ENCODE measurements at places on chromosomes 7 and 10.

DNA sequence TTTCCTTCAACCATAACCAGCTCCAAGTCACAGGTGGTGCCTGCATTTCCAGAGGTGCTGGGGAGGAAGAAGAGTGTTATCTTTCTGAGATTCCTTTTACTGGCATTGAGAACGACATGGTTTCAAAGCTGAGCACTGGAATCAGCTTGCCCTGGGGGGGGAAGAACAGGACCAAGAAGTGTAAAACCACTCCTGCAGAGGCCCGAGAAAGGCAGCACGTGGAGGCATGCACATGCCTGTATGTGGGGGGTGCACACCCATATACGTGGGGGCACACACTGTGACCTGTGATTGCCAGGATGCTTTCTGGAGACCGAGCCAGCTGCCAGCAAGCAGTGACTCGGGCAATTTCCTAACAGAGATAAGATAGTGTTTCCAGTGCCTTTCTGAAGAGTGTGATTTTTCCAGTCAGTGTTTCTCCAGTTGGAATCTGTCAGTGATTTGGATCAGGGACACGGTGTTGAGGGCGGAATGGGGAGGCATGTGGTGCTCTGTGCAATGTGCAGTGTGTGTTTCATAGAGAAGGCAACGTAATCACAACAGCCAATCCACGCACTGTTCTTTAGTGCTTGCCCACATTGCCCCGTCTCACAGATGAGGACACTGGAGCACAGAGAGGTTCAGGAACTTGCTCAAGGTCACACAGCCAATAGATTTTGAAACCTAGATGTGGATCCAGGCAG lies 4.2 kb downstream of the LRRC27 start:
- no peak for DNase-seq

GRCh38 chr10:122459561-122460273 lies 1.6 kb upstream of the HTRA1 start:
- DNase-seq, result no peak

DNA sequence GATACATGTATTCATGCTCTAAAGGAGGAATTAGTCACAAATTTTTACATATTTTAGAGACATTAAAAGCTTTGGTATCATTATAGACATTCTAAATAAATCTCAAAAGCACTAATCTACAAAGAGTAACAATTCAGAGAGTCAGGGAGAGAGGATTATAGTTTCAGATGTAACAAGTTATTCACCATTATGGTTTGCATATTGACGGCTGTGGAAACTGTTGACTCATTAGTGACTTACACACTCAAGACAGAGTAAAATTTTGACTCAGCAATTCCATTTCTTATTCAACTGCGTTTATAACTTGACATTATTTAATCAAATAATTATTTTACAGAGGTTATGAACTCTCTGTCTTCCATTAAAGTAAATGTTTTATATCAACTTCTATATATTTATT lies 95.4 kb upstream of the SEMA3C start:
- no peak for DNase-seq

DNA sequence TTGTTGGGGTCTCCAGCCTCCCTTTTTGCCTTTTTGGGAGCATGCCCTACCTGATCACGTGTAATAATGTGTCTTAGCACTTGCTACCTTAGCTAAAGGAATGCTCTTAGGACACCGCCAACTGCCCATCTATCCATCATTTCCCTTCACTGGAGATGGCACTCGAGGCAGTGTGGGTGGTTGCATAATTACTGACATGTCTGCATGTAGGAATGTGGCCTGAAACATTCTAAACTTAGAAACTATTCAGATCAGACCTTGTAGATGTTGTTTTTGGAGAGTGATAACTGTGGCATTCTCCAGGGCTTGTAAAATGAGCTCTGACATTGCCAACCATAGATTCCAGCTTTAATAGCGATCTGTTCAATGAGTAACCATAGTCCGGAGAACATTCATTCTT lies 365.8 kb downstream of the BBS9 start:
- no peak for DNase-seq

- DNase-seq, result no peak
These were observed 627.1 kb upstream of the FZD8 start for GRCh38 chr10:36269222-36269621.

- no peak for DNase-seq
These were observed 97.0 kb downstream of the TPK1 start for GRCh38 chr7:144738708-144739314.

DNA sequence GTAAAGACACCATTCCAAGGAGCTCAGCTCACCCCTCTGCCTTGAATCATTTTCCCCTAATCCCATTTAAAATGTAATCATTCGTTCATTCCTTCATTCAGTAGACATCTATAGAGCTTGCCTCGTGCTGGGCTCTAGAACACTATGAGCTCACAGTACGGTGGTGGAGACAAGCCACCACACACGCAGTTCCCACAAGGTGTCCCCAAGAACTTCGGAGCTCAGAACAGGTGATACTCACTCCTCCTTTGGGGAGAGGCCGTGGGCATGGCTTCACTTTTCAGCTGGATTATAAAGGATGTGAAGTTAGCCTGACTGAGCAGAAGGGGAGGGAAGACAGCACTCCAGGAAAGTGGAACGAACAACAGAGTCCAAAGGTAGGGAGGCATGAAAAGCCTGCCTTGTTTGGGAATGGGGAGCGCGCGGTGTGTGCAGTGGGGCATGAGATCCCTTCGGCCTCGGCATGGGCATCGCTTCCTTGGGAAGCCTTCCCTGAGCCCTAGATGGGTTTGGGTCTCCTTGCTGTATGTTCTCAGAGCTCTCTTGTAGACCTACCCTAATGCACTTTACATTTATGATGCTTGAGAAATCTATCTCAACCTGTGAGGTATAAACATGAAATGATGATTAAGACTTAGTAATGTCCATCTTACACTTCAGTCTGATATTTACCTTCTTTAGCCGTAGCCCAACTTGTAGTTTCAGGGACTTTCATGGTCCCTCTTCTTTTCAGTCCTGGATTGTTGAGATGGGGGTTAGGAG lies 809 bp upstream of the OGA start:
- no peak for DNase-seq

GRCh38 chr7:20786421-20786778 lies 286 bp downstream of the SP8 start:
- no peak for DNase-seq

- DNase-seq, result no peak
These were observed 339.2 kb downstream of the ZNF716 start for GRCh38 chr7:57789130-57789529.

DNA sequence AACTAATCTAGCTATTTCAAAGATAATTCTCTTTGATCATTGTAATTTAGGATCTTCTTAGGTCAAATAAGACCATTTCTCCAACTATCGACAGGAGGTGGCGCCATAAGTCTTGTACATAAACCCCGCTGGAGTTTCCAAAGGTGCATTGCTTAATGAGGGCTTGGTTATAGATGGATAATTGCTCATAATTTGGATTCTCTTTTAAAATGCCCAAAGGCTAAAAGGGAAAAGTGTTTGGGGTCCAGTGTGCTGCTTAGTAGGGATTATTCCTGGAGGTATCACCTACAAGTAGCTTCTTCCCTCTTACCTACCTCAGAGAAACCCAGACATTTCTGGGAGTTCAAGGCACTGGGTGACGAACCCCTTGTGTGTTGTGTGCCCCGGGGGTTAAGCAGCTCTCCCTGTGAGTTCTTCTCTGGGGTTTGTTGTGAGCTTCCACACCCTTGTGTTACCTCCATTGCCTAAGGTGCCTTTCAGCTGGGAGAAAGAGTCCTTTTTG lies 75.2 kb downstream of the PAXIP1 start:
- peak; percentile 49 for DNase-seq

DNA sequence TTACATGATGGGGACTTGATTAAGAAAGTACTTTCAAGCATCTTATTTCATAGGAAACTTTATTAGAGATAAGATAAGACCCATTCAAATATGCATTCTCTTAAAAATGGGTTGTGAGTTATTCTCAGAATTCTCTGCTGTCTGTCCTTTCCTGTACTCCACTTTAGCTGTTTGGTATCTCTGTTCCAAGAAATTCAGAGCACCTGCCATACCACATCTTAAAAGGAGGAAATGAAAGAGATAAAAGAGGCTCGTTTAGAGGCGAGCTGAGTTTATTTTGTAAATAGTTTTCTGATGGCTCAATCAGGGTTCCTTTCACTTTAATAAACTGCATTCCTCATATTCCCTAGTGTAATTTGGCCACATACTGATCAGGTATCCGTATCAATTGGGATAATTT lies 87.2 kb downstream of the MDFIC start:
- no peak for DNase-seq

GRCh38 chr10:19247843-19248242 lies 199.2 kb downstream of the MALRD1 start:
- no peak for DNase-seq

DNA sequence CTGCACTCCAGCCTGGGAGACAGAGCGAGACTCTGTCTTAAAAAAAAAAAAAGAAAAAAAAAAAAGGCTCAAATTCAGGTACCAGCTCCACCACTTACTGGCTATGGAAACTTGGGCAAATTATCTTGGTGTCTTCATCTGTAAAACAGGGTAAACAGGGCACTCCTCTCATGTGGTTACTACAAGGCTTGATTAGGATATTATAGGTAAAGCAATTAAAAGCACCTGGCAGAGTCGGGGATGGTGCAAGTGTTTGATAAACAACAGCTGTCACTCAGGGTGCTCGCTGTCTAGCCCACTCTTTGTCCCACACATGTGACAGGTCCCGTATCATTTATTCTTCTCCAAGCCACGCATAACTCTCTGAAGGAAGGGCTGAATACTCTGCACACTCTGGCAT lies 96.9 kb downstream of the SORBS1 start:
- DNase-seq, result no peak

DNA sequence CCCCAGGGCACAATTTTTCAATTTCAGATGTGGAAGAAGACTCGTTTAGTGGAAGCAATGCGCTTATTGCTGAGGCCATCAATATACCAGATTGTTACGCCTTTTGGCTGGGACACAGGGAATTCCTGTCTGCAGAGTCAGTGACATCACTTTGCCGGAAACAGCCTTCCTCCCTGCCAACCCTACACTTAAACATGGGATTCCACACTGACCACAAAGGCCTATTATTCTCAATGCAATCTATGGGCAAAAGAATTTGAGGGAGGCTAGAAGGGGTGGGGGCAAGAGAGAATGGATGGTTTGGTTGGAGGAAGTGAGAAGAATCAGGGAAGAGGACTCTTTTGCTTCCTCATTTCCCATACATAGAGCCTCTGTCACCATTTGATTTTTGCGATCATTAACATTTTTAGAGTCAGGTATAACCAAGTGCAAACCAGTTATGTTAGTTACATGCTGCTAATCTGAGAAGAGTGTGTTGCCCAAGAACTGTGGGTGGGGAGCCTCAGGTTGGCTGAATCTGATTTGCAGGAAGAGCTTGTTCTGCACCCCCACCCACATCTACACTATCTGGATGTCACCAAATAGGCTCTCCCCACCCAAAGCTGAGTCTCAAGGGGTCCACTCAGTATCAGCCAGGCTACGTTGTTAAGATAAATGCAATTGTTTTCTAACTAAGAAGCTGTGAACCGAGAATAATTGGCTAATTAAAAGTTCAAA lies 58.2 kb downstream of the ENTPD1 start:
- no peak for DNase-seq

GRCh38 chr7:55575098-55575497 lies 2.8 kb upstream of the VOPP1 start:
- no peak for DNase-seq

Measured in activated CD8-positive, alpha-beta memory T cell treated with anti-CD3 and anti-CD28 coated beads for 1 hour (primary cell).